ENCODE measurements at places on chromosomes 12 and 14. TPM values are rescaled to one million over a fixed set of nuclear protein-coding genes. Genes with fewer than 3 reads are reported as not detected.

- no peak overlapping the region for H3K4me3 ChIP-seq
- no peaks in the 10 kb centered on the region for H3K4me1 ChIP-seq
- no peak for DNase-seq
- peaks cover 31% of the 10 kb centered on the region for H3K27me3 ChIP-seq
- no peak overlapping the region for H3K27ac ChIP-seq
Observed at GRCh38 chr14:55877942-55878341, 240.3 kb upstream of the PELI2 start.

DNA sequence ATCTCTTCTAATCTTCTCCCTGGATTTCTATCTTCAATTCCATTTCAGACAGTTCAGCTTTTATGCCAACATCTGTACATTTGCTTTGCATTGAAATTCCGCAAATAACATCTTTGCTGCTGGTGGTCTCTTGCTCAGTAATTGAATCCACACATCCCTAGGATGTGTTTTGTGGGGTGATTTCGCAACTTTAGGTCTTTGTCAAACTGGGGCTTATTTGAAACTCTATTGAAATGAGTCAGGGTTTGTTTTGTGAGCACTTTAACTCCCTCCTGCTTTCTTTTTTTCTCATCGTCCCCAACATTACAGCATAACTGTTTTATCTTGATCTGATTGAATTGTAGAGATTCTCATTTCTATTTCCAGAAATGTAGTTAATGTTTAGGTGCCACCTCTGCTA is 404.3 kb downstream of the NPAS3 start:
- H3K27me3 ChIP-seq, result no peaks in the 10 kb centered on the region
- H3K36me3 ChIP-seq, result no peaks in the 10 kb centered on the region
- no peak overlapping the region for H3K4me3 ChIP-seq
- H3K27ac ChIP-seq, result no peak overlapping the region

DNA sequence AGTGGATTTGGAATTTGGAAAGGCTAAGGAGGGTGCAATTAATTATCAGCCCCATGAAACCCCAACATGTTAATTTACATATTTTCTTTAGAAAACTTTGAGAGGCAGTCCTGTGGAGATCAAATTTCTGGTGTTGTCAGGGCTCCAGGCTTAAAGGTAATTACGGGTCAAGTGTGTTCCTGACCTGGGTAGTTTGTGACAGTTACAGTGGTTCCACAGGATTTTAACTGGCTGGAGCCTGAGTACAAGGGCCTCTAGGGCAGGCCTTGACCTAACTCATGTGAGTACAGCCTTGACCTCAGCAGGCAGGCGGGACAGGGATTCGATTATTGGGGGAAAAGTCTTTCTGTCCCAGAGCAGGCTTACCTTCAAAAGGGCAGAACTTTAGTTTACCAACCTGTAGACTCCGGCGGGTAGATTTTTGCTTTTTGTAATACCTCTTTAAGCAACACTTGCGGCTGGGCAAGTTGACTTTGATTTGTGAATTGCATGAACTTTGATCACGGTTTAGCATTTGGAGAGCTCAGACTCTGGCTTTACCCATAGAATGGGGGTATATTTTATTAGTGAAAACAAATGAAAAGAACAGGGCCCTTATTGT is 8.4 kb upstream of the PPTC7 start:
- peak overlapping the region; percentile 34 for H3K4me3 ChIP-seq
- no peaks in the 10 kb centered on the region for H3K36me3 ChIP-seq
- peaks cover 23% of the 10 kb centered on the region for H3K4me1 ChIP-seq
- H3K27ac ChIP-seq, result peak overlapping the region; percentile 93
- no peak for DNase-seq

Gene SSTR1
- not detected for total RNA-seq
